ENCODE measurements at places on chromosomes 3 and 15.

DNA sequence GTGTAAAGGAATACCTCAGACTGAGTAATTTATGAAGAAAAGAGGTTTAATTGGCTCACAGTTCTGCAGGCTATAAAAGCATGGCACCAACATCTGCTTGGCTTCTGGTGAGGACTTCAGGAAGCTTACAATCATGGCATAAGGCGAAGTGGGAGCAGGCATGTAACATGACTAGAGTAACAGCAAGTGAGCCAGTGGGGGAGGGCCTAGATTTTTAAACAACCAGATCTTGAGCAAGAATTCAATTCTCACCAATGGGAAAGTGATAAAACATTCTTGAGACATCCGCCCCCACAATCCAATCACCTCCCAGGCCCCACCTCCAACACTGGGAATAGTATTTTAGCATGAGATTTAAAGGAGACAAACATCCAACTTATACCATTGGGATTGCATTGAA is 44.2 kb upstream of the BCL2A1 start:
- no peak for DNase-seq

DNA sequence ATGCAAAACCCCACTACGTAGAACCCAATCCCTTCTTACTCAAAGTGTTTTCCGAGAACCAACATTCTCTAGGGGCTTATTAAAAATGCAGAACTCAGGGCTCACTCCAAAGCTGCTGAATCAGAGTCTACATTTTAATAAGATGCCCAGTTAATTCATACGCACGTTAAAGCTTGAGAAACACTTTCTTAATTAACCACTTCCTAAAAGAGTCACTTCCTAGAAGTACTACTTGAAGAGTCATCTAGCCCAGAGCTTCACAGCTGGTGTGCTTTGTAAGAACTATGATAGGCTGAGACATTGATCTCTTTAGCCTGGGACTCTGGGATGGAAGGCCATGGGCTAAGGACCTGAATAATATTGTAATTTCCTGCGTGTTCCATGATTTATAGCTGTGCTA is 9.0 kb downstream of the COL6A5 start:
- no peak for DNase-seq

GRCh38 chr3:191492601-191493000 is 31.6 kb downstream of the PYDC2 start:
- DNase-seq = no peak

GRCh38 chr15:84878504-84878903 is 6.0 kb upstream of the SLC28A1 start:
- DNase-seq = peak; percentile 14

GRCh38 chr3:118587847-118588246 is 446.8 kb downstream of the IGSF11 start:
- no peak for DNase-seq

DNA sequence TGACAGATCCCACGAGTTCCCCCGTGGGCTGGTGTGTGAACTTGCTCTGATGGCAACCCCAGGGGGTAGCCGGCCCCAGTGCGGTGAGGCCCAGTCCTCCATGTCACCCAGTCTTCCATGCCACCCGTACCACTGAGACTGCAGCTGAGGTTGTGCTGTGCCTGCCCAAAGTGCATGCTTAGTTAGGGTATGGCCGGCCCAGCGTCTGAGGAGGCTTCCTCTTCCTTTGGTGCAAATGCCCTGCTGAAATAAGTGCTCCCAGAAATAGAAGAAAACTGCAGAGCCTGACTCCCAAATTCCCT is 31.5 kb downstream of the MGLL start:
- DNase-seq = no peak
